ENCODE measurements at places on chromosomes 7 and 10. TPM values are rescaled to one million over a fixed set of nuclear protein-coding genes. Genes with fewer than 3 reads are reported as not detected.

DNA sequence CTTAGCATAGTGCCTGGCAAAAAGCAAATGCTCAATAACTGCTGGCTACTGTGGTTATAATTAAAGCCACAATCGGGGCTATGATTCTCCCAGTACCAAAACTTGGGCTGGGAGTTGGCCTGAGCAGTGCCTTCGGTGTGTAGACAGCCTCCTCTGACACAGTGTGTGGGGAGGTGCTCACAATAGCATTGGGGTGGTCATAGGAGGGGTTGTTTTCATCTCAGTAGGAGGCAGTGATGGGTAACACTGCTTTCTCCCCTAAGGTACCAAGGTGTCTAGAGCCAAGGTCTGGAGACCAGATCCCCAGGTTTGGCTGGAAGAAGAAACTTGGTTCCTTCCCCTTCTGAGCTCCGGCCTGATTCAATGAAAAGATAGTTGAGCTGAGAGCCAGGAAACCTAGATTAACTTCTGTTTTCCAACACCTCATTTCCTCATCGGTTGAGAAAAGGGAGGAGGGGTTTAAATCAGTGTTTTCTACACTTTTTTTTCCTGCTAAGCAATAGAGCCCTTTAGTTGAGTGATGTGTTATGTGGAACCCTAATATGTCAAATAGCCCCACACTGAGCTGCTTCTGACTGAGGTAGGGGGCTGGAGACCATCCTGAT is 68.2 kb downstream of the LRMDA start:
- DNase-seq = no peak

DNA sequence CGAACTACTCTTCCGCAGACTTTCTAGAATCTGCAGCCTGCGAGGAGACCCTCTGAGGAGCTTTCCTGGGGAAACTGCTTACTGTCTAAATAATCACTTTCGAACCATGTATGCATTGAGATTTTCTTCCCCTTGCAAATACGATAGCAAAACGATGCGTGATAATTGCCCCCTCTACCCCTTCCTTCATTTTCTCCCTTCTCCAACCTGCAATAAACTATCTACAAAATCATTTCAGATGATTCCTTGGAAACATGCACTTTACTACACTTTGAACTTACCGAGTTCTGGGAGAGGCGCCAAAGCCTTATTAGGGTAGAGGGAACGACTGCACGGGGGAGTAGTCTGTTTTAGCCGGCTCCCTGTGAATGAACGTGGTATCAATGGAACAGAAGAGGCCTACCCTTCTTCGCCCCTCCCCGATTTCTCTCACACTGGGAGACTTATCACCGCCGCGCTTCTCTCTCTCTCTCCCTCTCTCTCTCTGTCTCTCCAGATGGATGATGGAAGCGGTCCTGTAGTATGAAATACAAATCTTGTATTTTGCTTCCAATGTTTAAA is at the start of gene FGFBP3:
Gene FGFBP3, minus strand, starts transcription at position 370 of the 561 bp plus-strand sequence. CDS start 517 bp downstream, outside the sequence.
- DNase-seq = peak; percentile 31

GRCh38 chr10:101843032-101844021 is at the start of gene KCNIP2:
KCNIP2 (minus strand) TSS chr10:101843800; CDS start chr10:101843568, 232 bp downstream.
- no peak for DNase-seq

DNA sequence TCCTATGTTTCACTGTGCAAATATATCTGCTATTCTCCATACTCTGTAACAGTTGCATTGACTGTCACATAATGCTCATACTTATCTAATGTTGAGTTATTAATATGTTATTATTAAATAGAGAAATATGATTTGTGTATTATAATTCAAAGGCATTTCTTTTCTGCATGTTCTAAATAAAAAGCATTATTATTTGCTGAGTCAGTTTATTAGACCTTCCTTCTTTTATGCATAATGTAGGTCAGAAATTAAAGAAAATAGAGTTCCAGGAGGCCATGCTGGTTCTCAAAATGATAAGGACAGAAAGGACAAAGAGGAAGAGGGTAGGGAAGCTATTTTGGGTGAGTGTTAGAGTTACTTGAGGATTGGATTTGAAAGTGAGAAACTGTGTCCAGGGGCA is 50.7 kb downstream of the CYP2C9 start:
- DNase-seq = no peak

DNA sequence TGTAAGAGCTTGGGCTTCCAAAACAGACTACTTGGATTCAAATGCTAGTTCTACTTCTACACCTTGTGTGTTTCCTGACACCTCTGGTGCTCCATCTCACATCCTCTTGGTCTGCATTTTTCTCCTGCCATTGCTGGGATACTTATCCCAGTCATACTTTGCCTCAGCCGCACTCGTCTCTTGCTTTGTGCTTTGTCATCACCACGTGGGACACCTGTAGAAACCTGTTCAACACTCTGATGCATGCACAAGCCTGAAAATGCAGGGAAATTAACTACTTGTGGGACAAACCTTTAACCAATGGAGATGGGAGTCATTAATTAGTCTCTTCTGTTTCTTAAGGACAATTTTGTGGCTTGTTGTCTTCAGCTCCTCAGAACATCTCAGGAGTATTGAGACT is 94.2 kb upstream of the PHYHIPL start:
- no peak for DNase-seq

DNA sequence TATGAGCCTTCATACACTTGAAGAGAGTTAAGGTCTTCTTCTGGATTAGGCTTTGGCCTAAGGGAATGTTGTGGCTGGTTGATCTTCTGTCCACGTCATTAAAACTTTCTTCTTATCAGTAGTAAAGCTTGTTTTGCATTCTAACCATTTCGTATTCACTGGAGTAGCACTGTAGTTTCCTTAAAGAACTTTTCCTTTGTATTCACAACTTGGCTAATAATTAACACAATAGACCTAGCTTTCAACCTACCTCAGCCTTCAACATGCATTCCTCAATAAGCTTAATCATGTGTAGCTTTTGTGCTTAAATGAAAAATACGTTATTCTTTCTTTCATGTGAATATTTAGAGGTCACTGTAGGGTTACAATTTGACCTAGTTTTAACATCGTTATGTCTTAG is 42.8 kb downstream of the AKR1C8 start:
- DNase-seq = no peak

DNA sequence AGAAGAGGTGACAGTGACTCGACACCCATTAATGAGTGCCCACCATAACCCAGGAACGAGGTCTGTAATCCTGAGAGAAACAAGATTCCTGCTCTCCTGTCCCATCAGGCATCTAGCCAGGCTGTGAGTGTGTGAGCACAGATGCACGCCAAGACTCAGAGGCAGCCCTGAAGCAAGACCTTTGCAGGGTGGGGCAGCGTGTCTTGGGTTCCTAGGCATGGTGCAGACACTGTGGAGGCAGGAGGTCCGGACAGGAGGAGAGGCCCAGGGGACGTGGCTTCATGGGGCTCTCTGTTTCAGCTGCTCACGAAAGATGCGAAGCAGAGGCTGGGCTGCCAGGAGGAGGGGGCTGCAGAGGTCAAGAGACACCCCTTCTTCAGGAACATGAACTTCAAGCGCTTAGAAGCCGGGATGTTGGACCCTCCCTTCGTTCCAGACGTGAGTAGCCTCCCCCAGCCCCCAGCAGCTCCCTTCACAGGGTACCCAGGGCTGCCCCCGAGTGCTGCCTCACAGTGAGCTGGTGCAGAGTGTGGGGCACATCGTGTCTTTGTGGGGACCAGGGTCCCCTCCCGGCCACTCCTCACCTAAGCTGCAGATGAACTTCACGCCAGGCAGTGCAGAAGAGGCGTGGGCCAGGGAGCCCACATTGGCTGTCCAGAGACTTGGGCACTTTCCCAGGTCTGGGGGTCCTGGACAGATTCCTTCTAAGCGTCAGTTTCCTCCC is 94.5 kb downstream of the RGS10 start:
- no peak for DNase-seq

DNA sequence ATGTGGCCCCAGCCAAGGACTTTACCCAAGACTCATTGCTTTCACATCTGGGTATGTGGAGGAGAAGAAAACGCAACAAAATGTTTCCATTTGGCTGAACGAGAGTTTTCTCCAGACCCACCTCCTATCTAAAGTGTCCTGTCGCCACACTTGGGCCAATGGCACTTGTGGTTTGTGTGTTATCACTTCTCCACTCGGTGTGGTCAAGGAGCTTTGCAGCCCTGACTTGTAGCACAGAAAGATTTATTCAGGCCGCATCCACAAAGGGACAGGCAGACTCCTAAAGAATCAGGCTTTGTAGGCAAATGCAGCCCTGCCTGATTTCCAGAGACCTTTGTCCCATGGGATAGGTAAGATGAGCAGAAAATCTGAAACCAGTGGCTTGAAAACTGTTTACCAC is 12.8 kb upstream of the LRRC4 start:
- DNase-seq = no peak

- DNase-seq = no peak
These were observed 9.2 kb downstream of the ZNF800 start for GRCh38 chr7:127383123-127383835.

- no peak for DNase-seq
These were observed 29.0 kb downstream of the CUL1 start for GRCh38 chr7:148727501-148728278.

- DNase-seq = peak; percentile 48
These were observed 1.2 kb upstream of the MAP3K8 start for GRCh38 chr10:30432622-30433305.

DNA sequence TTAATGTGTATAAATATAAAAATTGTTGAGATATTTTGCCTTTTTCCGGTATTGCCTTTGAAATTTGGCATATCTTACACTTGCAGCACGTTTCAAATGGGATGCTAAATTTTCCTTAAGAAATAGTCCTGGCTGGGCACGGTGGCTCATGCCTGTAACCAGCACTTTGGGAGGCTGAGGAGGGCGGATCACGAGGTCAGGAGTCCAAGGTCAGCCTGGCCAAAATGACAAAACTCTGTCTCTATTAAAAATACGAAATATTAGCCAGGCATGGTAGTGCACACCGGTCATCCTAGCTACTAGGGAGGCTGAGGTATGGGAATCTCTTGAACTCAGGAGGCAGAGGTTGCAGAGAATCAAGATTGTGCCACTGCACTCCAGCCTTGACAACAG is 220.2 kb downstream of the PTEN start:
- DNase-seq = no peak

DNA sequence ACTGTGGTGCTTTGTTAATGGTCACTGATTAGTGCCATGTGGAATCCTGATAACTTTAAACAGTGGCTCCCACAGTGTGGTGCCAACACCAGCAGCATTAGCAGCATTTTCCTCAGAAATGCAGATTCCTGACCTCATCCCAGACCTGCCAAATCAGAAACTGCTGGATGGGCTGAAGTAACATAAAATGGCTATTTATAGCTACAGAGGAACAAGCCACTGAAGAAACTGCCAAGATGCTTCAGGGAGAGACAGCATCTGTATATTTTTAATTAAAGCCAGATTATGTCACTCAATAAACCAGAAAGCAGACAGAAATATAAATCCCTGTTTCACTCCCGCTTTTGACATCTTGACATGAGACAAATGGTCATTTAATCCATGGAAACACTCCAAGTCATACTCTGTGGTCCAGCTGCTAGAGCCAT is 178.5 kb downstream of the AMPH start:
- DNase-seq = no peak

DNA sequence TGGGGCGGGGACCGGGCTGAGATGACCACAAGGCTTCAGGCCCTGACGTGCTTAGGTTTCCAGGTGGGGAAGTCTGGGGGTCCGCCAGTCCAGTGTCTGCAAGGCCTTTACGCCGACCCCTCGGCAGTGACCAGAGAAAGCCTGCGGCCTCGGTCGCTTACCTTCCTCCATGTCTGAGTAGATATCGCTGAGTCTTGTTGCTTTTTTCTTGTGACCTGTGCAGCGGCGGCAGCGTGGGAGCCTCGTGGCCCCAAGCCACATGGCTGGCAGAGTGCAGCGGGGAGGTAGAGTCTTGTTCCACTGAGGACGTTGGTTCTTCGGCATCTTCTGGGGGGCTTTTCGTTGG is 329 bp downstream of the NOLC1 start:
- DNase-seq = no peak

- no peak for DNase-seq
These were observed 138.8 kb upstream of the TCERG1L start for GRCh38 chr10:131450216-131450765.

- DNase-seq = no peak
These were observed 207.5 kb upstream of the GNAI1 start for GRCh38 chr7:79927116-79927515.

DNA sequence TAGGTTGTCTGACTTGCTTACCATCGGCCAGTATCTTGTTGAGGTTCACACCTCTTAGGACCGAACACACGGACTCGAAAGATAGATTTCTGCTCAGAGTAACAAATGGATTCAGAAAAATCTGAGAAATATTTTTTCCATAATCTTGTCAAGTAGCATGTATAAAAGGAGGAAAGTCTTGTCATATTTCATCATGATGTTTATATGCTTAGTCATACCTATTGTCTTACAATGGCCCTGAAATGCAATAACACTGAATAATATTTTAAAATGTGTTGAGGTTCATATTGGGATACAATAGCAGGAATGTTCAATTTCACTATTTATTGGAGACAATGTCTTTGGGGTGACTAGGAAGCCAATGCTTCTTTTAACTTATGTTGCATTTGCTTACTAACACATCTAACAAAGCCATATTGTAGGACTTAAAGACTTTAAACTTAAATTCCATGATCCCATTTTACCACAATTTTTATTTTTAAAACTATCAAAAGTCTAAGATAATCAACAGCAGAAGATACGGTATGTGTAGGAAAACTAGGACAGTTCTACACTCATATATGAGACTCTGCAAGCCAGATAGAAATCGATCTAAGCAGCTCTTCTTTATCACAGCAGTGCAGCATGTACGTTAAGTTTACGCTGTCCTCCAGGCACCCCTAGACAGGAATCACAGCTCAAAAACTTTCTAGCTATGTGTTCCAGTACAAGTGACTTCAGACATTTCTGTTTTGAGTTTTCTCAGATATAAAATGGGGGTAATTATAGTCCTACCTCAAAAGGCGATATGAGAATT is 135.7 kb upstream of the CAV2 start:
- DNase-seq = no peak

GRCh38 chr7:3164380-3164792 is 120.7 kb upstream of the CARD11 start:
- DNase-seq = no peak

GRCh38 chr10:33249659-33250345 is 84.7 kb downstream of the NRP1 start:
- no peak for DNase-seq

- DNase-seq = no peak
These were observed 4.1 kb downstream of the JAKMIP3 start for GRCh38 chr10:132069849-132070182.

DNA sequence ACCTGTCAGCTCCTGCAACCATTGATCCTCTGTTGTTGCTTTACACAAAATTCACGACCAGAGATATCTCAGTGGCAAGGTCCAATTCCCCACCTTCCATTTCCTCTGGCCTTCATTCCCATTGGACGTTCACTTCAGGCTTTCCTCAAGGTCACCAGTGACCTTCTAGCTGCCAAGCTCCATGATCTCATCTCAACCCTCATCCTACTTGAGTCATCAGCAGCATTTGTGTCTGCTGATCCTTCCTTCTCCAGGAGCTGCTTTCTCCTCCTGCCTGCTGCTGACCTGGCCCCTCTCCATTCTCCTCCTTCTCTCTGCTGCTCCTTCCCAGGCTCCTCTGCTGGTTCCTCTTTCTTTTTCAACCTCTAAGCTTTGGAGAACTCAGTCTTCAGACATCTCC is 66.2 kb upstream of the C10orf90 start:
- DNase-seq = no peak

EN2 gene
- total RNA-seq = 0.15 TPM

RPEL1 gene
- 0.35 TPM for total RNA-seq

PLAU gene
- 5.9 TPM for total RNA-seq

NPFFR1 gene
- 2.1 TPM for total RNA-seq

ELN gene
- total RNA-seq = 427 TPM

ATXN7L1 gene
- 13.8 TPM for total RNA-seq

CYP26A1 gene
- total RNA-seq = 0.76 TPM

C10orf67 gene
- not detected for total RNA-seq

LAMB4 gene
- 0.90 TPM for total RNA-seq

METTL27 gene
- total RNA-seq = not detected

GNG11 gene
- total RNA-seq = 62.2 TPM

TBXAS1 gene
- total RNA-seq = 14.3 TPM

CEP55 gene
- total RNA-seq = not detected

Measured in uterus (tissue), 4 donors.